8988T (cell line): ENCODE measurements at places on chromosomes 7 and 10.

GRCh38 chr7:36306222-36306621 lies 83.4 kb upstream of the ANLN start:
- DNase-seq, result no peak

DNA sequence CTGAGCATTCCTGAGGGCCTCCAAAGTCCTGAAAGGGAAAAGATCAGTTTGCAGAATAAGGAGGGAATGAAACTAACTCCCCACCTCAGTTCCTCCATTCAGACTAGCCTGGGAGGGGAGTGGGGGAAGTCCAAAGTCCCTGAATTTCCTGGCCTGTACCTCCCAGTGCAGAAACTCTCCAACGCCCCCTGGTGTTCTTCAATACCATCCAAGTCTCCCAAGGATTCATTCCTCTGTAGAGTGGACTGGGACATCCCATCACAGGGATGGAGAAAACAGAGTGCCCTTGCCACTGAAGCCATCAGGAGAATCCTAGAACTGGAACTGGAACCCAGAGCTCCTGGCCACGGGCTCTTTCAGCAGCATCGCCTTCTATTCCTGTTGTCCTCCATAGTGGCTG lies 1.6 kb upstream of the COL13A1 start:
- DNase-seq, result peak; percentile 61

DNA sequence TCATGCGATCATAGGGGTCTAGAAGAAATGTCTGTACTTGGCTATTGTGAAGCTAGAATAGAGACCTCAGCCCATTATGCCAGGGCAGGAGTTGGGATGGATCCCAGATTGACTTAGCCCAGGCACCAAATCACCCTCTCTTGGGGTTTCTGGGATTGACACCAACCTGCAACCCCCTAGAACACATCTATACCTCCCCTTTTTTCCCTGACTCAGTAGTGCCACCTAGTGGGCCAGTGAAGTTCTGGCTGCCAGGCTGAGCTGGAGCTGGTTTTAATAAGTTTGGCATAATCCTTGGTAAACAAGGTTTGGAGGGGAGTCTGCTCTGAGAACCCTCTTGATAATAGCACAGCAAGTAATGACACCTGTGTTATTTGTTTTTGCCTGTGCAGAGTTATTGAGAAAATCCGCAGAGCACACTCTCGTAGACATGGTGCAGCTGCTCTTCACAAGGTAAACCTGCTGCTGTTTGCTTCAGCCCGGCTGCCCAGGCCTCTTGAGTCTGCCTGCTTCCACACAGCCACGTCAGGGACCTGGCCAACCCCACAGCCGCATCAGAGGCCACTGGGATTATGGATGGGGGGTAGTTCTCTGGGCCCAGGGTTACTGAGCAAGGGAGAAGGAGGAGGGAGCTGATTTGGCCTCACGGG lies 43.3 kb upstream of the NFKB2 start:
- peak; percentile 54 for DNase-seq

- DNase-seq, result no peak
These were observed 66.6 kb downstream of the CAV1 start for GRCh38 chr7:116591202-116592040.

DNA sequence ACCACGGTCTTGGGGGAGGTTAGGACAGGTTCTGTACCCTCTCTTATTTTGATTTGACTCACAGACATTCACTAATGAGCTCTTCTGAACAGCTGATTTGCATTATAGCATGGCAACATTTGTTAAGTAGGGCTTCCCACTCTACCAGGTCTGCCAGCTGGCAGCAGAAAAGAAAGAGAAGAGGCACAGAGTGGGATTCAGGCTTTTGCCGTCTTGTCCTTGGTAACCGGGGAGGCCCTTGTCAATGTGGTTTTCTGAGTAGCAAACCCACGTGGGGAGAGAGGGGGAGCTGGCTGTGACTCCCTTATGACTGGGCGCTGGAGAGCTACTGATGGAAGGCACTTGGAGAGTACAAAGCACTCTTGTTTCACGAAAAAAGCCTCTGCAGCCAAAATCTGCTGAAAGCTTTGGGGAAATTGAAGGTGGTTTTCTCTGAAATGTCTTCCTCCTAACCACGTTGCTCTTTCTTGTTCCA lies 355.3 kb upstream of the GALNT17 start:
- no peak for DNase-seq

DNA sequence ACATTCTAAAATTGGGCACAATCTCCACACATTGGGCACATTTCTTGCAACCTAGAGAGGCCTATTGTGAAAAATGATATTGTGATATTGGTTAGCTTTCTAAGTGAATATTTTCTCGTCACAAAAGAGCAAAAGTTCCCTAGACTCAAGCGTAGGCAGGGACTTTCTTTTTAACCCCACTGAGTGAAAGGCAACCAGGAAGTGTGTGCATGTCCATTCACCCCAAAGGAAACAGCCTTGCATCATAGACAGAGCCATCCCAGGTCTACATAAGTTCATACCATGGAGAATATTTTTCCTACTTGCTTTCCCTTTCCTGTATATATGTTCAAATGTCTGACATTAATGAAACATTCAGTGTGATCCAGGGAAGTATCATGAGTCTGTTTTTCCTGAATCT lies 84.2 kb upstream of the AGBL3 start:
- DNase-seq, result no peak

DNA sequence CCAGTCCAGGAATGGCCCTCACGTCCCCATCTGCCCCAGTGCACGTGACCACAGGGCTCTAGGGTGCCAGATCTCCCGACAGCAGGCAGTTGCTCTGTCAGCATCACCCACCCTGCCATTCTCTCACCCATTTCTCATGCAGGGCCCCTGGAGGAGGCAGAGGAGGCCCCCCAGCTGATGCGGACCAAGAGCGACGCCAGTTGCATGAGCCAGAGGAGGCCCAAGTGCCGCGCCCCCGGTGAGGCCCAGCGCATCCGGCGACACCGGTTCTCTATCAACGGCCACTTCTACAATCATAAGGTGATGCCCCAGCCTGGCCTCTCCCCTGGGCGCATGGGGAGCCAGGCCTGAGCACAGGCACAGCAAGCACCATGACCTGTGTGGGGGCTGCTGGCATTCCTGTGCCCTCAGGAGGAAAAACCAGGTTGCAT lies 6.1 kb upstream of the DEPP1 start:
- DNase-seq, result no peak

DNA sequence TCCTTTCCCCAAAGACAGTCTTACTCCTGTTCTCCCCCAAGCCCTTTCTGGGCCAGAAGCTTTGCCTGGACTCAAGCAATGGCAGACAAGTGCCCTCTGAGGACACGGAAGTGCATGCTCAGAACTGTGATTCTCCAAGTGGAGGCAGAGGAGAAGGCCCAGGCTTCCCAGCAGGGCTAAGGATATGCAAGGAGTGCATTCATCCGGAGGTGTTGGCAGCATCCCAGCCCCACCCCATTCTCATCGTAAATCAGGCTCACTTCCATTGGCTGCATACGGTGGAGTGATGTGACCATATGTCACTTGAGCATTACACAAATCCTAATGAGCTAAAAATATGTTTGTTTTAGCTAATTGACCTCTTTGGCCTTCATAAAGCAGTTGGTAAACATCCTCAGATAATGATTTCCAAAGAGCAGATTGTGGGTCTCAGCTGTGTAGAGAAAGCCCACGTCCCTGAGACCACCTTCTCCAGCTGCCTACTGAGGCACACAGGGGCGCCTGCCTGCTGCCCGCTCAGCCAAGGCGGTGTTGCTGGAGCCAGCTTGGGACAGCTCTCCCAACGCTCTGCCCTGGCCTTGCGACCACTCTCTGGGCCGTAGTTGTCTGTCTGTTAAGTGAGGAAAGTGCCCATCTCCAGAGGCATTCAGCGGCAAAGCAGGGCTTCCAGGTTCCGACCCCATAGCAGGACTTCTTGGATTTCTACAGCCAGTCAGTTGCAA lies 1.4 kb upstream of the RBP3 start:
- DNase-seq, result no peak

DNA sequence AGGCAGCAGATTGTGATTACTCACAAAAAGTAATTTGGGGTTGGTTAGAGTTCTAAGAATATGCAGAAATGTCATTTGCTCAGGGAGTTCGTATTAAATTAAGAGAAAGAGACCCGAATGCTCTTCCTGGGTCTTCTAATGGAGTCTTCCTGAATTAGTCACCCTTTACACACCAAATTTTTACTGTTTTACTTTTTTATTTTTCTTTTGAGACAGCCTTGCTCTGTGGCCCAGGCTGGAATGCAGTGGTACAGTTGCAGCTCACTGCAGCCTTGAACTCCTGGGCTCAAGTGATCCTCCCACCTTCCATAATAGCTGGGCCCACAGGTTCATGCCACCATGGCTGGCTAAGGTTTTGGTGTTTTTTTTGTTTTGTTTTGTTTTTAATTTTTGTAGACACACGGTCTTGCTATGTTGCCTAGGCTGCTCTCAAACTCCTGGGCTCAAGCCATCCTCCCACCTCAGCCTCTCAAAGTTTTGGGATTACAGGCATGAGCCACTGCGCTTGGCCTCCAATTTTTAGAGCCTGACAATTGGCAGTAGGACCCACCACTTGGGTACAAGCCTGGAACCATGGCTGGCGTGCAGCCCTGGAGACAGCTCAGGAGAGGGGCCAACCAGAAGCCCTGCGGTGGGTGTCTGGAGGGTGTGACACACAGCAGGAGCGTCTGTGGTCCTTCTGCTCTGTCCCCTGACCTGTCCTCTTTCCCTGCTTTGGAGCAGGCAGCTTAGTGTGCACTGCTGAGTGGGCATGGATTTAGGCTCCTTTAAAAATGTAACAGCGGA lies 16.4 kb upstream of the BHLHA15 start:
- no peak for DNase-seq

DNA sequence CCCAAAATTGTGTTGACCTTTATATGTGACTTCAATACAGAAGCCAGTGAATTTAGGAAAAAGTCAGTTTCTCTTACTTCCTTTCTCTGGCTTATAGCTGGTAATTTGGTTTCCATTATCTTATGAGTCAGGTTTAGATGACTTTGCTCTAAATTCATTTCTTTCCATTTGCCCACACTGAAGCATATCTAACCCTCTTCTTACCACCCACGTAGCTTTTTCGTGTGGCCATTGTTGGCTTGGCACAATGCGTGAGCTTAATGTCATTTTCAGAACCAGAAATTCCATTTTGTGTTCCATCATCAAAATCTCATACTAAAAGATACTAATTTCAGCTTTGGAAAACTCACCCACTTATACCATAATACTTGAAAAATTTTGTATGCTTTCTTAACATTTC lies 271.2 kb downstream of the INHBA start:
- no peak for DNase-seq

DNA sequence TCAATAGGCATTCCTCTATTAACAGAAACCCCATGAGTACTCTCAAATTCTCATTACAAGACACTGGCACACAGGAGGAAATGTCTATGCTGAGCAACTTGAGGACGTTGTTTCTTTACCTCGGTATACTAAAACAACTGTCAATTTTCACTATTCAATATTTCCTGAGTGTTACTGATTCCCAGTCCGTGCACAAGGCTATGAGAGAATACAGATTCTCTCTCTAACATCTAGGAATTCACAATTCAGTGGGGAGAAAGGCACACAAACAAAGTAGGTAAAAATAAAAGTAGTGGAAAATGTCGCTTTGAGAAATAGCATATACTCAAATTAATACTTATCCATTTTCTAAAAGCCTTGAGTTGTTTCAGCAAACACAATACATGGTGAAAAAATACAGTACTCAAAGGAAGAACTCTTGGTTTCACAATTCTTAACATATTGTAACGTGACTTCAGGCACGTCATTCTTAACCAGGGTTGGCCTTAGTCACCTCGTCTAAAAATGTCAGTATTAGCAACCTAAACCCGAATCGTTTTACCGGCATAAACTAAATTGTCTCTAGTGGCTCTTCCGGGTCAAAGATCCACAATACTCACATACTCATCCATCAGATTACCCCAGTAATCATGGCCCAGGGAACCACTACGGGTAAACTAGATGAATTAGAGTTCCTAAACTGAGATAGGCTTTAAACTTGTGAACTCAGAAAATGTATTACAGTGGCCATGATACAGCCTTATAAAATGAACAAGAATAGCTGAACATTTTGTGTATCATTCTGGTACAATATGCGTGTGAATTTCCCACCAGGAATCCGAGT lies 1.5 kb downstream of the IPMK start:
- DNase-seq, result no peak

GRCh38 chr10:110505130-110505770 lies 7.5 kb downstream of the DUSP5 start:
- DNase-seq, result no peak

DNA sequence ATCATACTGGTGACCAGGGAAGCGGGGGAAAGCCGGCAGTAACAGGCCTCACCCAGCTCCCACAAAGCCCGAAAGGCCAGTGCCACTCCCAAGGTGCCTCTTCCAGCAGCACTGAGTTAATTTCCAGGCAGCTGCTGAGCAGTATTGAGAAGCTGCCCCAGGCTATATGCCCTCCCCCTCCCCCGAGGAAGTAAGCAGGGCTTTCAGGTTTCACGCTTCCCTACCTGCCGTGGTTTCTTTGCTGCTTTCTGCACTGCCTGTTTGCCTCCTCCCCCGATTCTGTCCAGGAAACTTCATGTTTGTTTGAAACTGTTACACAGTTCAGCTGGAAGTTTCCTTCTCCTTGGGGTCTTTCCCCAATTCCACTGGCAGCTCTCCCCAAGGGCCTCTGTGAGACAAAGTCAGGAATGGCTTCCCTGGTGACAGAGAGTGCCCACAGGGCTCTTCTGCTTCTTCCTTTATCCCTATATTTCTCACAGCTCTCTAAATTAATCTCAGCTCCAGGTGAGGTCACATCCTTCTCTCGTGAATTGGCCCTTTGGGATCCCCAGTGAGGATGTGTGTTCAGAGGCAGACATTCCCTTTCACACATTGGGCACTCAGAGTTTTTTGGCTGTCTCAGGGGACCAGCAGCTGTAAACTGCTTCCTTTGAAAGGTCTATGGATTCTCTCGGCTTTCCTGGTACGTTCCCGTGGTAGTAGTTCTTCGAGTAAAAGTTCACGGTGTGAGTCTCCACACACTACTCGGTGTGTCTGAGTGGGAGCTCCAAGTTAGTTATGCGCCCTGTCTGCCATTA lies 19.4 kb downstream of the C1GALT1 start:
- DNase-seq, result no peak

DNA sequence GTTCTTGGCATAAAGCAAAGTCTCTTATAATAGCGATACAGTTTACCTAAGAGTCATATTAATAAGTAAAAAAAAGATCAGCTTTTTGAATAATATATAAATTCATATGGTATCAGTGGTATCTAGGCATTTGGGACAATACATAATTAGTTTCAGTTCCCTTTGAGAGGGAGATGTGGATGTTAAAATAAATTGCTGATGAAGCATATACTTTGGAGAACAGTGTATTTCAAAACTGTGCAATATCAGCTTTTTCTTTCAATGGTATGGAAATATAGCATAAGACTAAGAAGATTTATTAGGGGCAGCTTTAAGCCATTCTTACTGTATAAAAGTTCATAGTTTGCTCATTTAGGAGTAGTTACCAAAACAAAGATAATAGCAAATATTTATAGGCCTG lies 35.5 kb downstream of the MDFIC start:
- DNase-seq, result no peak

- no peak for DNase-seq
These were observed 127.4 kb downstream of the ARL4A start for GRCh38 chr7:12814828-12815227.
